Pons (tissue), 1 donor: ENCODE measurements at places on chromosomes 4 and X.

DNA sequence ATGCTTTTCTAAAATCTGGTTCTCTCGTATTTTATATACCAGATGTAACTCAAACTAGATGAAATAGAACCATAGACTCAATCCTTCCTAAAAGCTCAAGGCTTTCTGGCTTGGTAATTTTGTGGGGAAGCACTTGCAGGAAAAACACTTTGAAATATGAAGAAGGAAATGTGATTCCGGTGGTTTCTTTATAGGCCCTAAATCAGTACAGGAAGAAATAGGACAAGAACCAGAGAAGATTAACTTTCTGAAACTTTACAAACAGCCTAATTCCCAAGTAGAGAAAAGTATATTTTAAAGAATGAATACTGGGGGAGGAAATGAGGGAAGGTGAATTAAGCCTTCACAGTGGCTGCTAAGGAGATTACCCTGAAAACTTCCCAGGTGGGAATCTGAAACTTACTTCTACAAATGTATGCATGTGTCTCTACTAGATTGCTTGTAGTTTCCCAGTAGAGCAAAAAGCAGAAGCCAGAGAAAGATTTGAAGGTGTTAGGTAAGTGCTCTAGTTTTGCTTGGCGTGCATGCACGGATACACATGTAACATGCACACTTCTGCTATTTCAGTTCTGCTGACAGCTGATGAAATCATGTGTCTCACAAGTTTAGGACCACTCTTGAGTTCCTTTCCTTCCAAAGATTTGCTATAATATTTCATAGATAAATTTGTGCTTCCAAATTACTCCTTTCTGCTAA, 92.1 kb downstream of the AFF1 start:
- DNase-seq = no peak

GRCh38 chr4:154029171-154029570, 240.3 kb upstream of the SFRP2 start:
- peak; percentile 37 for DNase-seq

DNA sequence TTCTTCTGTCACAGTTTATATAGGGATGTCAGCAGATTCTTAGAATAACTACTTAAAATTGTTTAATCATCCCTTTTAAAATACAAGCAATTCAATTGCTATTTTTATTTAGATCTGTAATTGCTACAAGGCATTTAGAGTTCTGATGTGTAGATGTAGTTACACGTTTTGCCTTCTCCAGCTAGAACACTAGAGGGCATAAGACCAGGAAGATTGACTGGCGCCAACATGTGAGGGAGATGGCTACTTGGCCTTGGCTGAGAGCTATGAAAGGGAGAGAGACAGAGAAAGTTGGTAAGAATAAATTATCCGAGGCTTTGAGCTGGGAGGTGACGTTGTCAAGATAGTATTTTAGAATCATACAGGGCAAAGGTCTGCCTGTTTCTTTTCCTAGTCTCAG, 563.7 kb upstream of the PRKX start:
- DNase-seq = no peak

GRCh38 chr4:153255233-153255632, 51.0 kb downstream of the TRIM2 start:
- no peak for DNase-seq

- no peak for DNase-seq
Observed at GRCh38 chr4:134601706-134602105, 400.1 kb upstream of the PABPC4L start.

DNA sequence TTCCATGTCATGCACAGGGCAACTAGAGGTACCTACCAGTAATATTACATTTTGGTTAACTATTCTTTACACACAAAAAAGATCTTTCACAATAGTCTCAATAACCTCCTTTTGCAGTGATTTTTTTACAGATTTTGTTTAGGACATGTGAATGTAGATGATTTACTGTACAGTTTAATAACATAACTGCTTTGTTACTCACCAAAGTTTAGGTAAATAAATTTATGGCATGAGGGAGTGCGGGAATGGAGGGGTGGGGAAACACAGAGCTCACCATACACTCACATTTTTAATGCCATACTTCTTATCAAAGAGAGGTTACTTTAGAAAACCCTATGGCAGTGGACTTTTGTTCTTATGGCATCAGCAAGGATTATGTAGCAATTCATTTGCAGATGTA, 93.1 kb upstream of the TEX13A start:
- DNase-seq = no peak

DNA sequence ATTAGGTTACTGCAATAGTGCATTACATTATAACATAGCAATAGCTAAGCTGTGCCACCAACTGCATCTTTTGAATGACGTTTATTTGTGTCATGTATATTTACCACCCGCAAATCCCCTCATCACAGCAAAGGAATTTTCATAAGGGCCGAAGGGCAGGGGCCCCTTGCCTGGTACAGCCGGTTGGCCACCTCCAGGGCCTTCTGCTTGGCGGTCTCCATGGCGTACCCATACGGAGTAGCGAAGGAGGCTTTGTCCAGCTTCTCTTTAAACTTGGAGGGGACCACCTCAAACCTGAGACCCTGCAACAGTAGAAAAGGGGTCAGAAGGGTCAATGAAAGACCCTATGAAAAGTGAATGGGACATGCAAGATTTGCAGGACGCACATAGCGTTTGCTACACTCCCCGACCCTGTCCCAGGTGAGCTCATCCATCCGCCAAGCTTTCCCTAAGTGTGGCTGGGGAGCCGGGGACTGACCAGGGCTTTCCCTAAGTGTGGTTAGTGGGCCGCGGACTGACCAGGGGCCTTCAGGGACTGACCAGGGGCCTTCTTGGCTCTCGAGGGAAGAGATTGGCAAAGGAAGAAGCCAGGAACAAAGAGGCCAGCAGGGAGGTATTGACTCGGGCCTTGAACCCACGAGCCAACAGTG, 10.6 kb downstream of the ASMTL start:
- DNase-seq = no peak

- no peak for DNase-seq
Observed at GRCh38 chr4:183185559-183185958, 86.5 kb downstream of the WWC2 start.

GRCh38 chrX:29447867-29448266, 767.5 kb upstream of the MAGEB2 start:
- DNase-seq = no peak

DNA sequence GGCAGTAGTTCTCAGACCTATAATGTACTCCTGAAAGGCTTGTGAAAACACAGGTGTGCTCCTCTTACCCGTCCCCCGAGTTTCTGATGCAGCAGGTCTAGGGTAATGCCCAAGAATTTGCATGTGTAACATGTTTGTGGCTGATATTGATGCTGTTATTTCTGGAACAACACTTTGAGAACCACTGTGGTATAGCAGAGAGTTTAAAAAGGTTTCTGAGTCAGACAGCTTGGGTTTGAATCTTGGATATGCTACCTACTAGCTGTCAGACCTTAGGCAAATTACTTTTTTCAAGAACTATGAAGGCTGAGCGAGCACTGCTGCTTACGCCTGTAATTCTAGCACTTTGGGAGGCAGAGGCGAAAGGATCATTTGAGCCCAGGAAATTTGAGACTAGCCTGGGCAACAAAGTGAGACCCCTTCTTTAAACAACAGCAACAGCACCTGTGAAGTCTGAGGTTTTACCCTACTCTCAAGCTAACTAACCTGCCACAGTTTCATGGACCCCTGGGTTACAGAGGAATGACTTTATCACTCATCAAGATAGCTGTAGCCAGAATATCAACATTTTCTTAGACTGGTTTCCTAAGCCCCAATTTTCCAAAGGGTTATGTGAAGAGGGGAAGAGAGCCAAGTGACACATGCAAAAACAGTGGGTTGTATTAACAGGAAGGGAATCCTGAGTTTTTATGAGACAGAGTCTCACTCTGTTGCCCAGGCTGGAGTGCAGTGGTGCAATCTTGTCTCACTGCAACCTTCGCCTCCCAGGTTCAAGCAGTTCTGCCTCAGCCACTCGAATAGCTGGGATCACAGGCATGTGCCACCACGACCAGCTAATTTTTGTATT, 5.1 kb downstream of the AFF1 start:
- DNase-seq = no peak

GRCh38 chr4:82394896-82395295, 21.1 kb upstream of the HNRNPD start:
- DNase-seq = no peak

- DNase-seq = no peak
Observed at GRCh38 chr4:138841343-138841742, 174.2 kb upstream of the NOCT start.

GRCh38 chr4:39048311-39048710, 13.7 kb upstream of the KLHL5 start:
- no peak for DNase-seq

- DNase-seq = no peak
Observed at GRCh38 chrX:14698790-14699189, 169.5 kb downstream of the GLRA2 start.

GRCh38 chr4:177047851-177048174, 255.1 kb upstream of the VEGFC start:
- DNase-seq = peak; percentile 27

GRCh38 chr4:1074077-1074476, 39.3 kb downstream of the RNF212 start:
- no peak for DNase-seq

- DNase-seq = no peak
Observed at GRCh38 chr4:2958446-2958845, 4.8 kb downstream of the NOP14 start.

DNA sequence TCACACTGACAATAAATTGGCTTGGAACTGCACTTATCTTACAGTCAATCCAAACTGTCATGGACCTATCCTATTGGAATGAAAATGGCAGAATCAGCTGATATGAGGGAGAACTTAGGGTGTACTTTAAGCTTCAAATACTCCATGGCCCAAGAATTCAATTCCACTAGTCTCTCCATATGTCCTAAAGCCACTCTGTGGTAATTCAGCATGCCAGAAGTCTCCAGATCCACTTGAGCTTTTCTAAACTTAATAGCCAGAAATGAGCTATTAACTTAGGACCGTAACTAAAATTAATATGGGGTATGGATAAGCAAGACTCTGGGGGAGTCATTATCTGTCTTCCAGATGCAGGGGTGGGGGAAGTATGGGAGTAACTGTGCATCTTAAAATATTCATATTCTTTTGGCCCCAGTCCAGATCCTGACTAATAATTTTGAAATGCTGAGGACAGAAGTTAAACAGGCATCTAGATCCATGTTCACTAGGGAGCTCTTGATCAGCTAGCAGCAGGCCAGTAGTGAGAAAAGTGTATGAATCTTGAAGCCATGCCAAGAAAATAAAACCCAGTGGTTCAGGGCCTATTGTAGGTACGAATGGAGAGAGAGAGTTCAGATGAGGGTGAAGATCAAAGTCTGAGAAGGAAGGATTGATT, 167.6 kb downstream of the DKK2 start:
- no peak for DNase-seq

DNA sequence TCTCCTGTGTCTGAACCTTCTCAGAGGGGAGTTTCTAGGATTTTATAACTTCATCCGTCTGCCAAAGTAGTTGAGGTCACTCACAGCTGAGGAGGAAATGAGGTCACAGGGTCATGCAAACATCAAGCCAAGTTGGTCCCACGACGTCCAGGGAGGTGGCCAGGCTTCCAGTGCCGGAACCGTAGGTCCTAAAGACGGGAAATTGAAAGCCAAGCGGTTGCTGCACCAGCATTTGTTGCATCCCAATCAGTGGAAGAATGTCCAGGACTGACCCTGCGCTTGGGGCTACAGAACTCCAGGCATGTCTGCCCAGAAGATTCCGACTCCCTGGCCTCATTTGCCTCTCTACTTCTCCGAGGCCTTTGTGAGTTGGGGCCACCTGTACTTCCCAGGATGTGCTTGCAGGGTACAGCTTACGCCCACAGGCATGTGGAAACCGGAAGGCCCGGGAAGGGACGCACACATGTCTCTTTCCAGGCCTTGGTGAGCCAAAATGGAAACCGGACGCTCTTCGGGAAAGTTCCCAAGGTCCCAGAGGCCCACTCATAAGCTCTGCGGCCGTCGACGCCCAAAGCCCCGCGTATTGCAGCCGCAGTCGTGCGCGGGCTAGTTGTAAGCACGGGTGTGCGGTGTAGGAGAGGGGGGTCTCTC, 9.3 kb downstream of the PRDM8 start:
- DNase-seq = no peak
